ENCODE measurements at places on chromosomes 5 and 9.

DNA sequence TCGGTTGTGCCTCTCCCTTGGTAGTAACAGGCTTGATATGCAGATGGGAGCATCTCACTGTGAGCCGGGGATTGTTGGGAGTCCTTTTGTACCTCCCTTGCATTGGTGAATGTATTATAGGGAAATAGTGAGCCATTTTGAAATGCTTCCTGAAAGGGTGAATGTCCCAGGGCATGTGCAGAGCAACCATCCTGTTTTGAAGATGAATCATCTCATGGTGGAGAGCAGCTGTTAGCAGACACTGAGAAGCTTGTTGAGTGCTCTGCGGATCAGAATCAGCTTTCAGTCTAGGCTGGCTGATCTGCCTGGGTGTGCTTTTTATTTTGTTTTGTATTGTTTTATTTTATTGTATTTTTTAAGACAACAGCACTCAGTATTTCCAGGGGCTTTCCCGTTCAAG, 29.7 kb downstream of the SLC36A1 start:
- no peak for DNase-seq

DNA sequence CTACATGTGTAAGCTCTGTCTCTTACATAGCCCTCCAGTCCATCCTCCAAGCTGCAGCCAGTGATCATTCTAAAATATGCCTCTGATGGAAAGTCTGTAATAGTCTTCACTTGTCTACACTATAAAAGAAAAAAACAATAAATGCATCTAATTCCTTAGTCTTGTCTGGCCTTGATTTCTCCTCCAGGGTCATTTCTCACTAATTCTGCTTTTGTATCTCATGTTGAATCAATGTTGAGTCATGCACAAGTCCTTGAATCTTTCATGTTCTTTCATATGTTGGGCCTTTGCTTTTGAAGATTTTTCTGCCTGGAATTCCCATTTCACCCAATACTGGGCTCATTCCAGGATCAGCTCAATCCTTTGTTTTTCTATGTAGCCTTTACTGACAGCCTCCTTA, 121.1 kb upstream of the TRIM32 start:
- DNase-seq = no peak

DNA sequence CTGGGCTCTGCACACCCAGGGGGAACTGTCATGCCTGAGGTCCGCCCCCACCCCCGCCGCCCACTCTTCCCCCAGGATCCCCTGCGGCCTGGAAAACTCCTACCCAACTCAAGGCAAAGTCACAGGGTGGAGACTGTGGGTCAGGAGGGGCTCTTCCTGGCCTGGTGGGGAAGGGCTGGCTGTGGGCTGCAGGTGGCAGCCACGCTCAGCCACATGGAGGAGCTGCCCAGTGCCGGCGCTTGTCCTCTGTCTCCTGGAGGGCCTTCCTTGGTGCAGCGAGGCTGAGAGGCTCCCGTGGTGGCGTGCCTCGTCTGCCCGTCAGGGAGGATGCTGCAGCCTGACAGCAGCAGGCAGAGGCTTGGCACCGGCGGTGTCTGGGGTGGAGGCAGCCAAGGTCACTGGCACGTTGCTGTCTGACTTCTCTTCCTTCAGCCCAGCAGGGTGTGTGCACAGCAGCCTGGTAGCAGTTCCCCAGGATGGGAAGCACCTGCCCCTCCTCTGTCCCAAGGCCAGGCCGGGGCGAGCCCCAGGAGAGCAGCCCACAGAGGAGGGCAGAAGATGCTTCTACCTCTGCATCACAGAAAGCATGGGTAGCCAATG, 78.1 kb downstream of the ADAMTS2 start:
- DNase-seq = no peak

GRCh38 chr9:2022560-2022959, 7.4 kb downstream of the SMARCA2 start:
- DNase-seq = no peak

DNA sequence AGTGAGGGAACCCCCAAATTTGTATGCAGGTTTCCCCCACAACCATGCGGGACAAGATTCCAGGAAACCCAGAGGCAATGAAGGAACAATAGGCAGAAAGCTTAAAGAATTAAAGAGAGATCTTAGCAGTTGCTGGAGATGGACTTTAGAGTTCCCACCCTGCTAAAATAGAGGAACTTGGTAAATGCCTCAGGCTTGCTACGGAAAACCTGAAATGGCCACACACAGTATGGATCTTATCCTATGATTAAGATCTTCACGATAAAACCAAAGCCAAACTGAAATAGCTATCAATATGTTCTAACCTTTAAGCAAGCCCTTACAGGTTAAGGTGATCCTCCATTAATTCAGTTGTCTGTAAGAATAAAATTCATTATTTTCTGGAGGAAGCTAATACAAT, 148.3 kb downstream of the RANBP17 start:
- no peak for DNase-seq

- no peak for DNase-seq
Observed at GRCh38 chr5:93358176-93358575, 222.8 kb downstream of the NR2F1-AS1 start.

DNA sequence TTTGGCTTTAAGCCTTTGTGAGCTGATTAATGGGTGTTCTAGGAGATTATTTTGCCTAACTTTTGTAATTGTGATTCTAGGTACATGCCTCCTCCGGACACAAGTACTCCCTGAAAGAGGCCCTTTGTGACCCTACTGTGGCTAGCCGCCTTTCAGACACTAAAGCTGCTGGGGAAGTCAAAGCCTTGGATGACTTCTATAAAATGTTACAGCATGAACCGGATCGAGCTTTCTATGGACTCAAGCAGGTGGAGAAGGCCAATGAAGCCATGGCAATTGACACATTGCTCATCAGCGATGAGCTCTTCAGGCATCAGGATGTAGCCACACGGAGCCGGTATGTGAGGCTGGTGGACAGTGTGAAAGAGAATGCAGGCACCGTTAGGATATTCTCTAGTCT, 13.6 kb downstream of the ITGA1 start:
- DNase-seq = no peak

DNA sequence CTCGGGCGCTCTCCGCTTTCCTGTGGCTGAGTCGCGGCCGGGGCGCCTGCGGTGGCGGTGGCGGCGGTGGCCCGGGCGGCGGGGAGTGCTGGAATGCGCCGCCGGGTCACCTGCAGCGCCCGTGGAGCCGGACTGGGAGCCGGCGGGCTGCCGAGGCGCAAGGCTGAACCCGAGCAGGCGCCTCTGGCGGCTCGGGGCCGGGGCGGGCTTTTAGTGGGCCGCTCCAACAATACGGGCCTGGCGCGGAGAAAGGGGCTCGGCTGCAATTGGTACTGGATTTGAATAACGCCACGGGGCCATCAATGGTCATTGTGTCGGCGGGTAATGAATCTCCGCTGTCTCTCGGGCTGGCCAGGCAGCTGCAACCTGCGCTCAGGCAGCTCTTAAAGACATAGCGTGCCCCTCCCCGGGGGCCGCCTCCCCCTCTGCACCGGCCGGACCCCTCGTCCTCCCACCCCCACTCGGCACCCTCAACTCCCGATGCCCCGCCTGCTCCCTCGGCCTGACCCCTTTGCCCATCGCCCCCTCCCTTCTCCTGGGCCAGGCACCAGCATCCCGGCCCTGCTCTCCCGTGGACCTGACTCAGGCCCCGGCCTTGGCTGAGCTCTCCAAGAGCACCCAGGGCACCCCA, 22.1 kb downstream of the URM1 start:
- no peak for DNase-seq

DNA sequence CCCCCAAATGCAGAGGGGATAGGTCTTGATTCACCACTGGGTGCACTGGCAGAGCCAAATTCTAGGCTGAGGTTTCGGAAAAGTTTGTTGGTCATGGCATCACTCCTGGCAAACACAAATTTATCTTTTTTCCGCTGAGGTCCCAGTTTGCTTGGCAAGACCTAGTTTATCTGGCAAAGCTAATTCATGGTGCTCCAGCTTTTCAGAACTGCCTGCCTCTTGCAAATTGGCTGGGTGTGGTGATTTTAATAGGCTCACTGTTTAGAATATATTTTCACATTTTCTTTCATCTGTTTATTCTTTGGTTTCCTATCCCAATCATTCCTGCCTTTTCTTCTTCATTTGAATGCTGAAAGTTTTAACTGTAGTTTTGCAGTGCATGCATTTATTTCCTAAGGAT, 50.5 kb upstream of the MAMDC2 start:
- DNase-seq = no peak

DNA sequence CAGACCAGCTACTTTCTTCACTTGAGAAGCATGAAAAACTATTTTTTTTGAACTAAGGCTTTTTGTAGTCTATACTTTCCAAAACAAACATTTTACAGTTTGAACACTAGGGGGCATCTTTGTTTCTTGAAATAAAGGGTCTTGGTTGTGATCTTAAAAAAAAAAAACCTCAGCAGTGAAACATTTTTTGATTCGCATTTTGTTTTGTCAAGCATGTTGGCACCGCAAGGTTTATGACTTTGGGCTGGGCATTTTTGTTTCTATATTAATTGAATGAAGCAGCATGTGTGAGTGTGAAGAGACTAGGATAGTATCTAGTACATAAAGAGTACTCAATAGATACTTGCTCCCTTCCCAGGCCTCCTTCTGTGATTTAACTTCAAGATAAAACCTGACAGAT, 31.6 kb upstream of the ACOT12 start:
- DNase-seq = no peak

Measured in esophagus squamous epithelium (tissue), 5 donors.